ENCODE measurements at places on chromosomes 13 and 19. TPM values are rescaled to one million over a fixed set of nuclear protein-coding genes. Genes with fewer than 3 reads are reported as not detected.

The CEACAM1 gene
- 38.3 TPM for total RNA-seq

GRCh38 chr19:16871871-16872270 is 16.9 kb upstream of the F2RL3 start:
- DNase-seq = no peak
- H3K27ac ChIP-seq = no peak overlapping the region
- peaks cover 29% of the 10 kb centered on the region for H3K36me3 ChIP-seq
- H3K4me3 ChIP-seq = no peak overlapping the region
- no peaks in the 10 kb centered on the region for H3K27me3 ChIP-seq

GRCh38 chr19:54026656-54027055 is 35.2 kb downstream of the CACNG6 start:
- no peak overlapping the region for H3K27ac ChIP-seq
- H3K4me1 ChIP-seq = peaks cover 10% of the 10 kb centered on the region
- no peak for DNase-seq
- no peak overlapping the region for H3K4me3 ChIP-seq
- peaks cover 10% of the 10 kb centered on the region for H3K27me3 ChIP-seq
- no peaks in the 10 kb centered on the region for H3K36me3 ChIP-seq

The RFPL4A gene
- total RNA-seq = not detected

DNA sequence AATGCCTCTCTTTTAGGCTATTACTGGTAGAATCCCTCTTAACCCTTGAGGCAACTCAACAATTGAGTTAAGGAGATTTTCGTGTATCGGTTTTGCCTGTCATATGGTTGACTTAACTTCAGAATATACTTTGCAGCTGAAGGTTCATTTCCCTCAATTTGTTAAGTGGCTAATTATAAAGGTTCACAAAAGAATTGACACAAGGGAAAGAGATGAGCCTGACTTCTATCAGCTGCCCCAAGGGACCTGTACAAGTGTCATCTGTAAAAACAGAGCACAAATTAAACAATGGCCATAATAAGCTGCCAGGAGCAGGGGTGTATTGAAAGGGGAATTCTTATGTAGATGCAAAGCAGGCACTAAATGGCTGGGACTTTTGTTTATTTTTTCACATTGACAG is 334.8 kb upstream of the OBI1 start:
- no peak overlapping the region for H3K27ac ChIP-seq
- peaks cover 8% of the 10 kb centered on the region for H3K27me3 ChIP-seq
- H3K4me1 ChIP-seq = no peaks in the 10 kb centered on the region
- H3K4me3 ChIP-seq = no peak overlapping the region

- no peak overlapping the region for H3K4me3 ChIP-seq
- no peaks in the 10 kb centered on the region for H3K36me3 ChIP-seq
- peaks cover 10% of the 10 kb centered on the region for H3K27me3 ChIP-seq
- peaks cover 2% of the 10 kb centered on the region for H3K4me1 ChIP-seq
- no peak overlapping the region for H3K27ac ChIP-seq
- DNase-seq = no peak
Measured at GRCh38 chr13:34750078-34750931, 191.8 kb upstream of the NBEA start.

The ZNF345 gene
- total RNA-seq = 11.0 TPM

GRCh38 chr13:35225159-35225558 is 251.3 kb downstream of the MAB21L1 start:
- no peak for DNase-seq
- no peaks in the 10 kb centered on the region for H3K27me3 ChIP-seq
- no peak overlapping the region for H3K4me3 ChIP-seq
- H3K27ac ChIP-seq = no peak overlapping the region
- no peaks in the 10 kb centered on the region for H3K36me3 ChIP-seq
- no peaks in the 10 kb centered on the region for H3K4me1 ChIP-seq

DNA sequence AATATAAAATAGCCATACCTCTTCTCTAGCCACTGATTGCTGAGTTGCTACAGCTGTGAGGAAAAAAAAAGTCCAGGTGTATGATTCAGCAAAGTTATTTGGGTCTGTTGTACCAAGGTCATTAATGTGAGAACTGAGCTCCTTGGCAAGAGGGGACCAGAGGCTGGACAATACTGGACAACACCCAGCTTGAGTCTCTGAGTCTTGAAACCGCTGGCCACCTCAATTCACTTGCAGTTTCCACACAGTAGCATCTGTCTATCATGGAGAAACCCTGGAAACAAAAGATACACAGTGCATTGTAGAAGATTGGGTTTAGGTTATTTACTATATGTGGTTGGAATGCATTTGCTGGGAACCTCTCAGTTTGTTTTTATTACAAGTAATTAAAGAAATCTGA is 60.4 kb downstream of the WDFY2 start:
- peaks cover 11% of the 10 kb centered on the region for H3K36me3 ChIP-seq
- peak overlapping the region; percentile 47 for H3K27ac ChIP-seq
- DNase-seq = no peak
- H3K4me1 ChIP-seq = peaks cover 29% of the 10 kb centered on the region

- H3K27ac ChIP-seq = no peak overlapping the region
- no peaks in the 10 kb centered on the region for H3K4me1 ChIP-seq
- no peak for DNase-seq
- no peak overlapping the region for H3K4me3 ChIP-seq
- no peaks in the 10 kb centered on the region for H3K36me3 ChIP-seq
- no peaks in the 10 kb centered on the region for H3K27me3 ChIP-seq
Measured at GRCh38 chr19:28170066-28170465, 1042.9 kb downstream of the UQCRFS1 start.

The LHFPL6 gene
- total RNA-seq = not detected

DNA sequence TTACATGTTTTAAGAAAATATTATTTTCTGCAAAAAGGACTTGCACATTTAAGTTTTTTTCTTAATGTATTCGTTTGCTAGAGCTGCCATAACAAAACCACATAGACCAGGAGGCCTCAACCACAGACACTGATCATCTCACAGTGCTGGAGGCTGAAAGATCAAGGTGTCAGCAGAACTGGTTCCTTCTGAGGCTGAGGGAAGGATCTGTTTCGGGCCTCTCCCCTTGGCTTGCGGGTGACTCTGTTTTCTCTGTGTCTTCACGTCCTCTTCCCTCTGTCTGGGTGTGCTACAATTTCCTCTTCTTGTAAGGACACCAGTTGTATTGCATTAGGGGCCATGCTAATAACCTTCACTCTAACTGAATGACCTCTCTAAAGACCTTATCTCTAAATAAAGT is 364.2 kb downstream of the IRS2 start:
- H3K27ac ChIP-seq = no peak overlapping the region
- no peaks in the 10 kb centered on the region for H3K36me3 ChIP-seq
- H3K27me3 ChIP-seq = no peaks in the 10 kb centered on the region
- no peaks in the 10 kb centered on the region for H3K4me1 ChIP-seq

The FPR3 gene
- 1.8 TPM for total RNA-seq

DNA sequence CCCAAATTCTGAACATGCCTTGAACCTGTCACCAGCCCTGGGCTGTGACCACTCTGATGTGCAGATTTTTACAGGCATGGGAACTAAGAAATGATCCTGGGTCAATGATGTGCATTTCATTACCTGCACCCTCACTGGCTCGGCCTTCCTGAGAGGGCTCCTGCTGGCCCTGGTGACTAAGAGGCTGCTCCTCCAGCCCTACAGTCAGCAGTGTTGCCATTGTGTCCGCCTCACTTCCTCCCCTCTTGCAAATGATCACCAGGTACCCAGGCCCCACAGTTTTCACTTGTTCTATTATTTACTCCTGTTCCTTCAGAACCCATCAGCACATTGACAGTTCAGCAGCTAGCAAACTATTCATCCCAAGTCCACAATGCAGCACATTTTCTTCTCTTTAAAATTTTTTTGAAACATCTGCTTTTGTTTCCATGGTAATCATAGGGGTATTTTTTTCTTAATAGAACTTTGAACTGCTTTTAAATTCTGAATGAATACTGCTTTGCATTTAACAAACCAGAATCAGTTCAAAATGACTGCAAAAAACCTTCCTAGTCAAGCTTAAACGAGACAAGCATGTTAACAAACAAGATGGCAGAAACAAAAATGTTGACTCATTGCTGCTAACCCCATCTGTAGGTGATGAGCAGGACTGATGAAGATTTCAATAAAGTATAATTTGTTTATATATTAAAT is 29.3 kb downstream of the STARD13 start:
- H3K4me3 ChIP-seq = no peak overlapping the region
- no peaks in the 10 kb centered on the region for H3K36me3 ChIP-seq
- H3K27ac ChIP-seq = no peak overlapping the region
- H3K4me1 ChIP-seq = no peaks in the 10 kb centered on the region

DNA sequence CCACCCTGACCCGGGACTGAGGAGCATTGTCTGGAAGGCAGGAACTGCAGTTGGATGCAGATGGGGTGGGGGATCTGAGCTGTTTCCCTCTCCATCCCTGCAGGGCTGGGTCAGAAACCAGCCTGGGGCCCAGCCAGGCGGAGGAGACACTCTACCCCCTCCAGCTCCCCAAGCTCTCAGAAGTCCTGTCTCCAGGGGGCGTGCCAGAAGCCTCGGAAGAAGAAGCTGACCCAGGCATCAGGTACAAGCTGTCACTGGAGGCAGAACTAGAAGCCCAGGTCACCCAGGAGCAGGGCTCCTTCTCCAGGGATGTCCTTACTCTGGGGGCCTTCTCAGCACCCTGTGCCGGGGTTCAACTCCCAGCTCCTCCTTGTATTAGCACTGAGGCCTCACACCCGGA is 15.5 kb downstream of the SIX5 start:
- no peak overlapping the region for H3K27ac ChIP-seq
- no peak for DNase-seq
- H3K27me3 ChIP-seq = peaks cover 2% of the 10 kb centered on the region
- no peaks in the 10 kb centered on the region for H3K36me3 ChIP-seq
- no peak overlapping the region for H3K4me3 ChIP-seq
- H3K4me1 ChIP-seq = no peaks in the 10 kb centered on the region

DNA sequence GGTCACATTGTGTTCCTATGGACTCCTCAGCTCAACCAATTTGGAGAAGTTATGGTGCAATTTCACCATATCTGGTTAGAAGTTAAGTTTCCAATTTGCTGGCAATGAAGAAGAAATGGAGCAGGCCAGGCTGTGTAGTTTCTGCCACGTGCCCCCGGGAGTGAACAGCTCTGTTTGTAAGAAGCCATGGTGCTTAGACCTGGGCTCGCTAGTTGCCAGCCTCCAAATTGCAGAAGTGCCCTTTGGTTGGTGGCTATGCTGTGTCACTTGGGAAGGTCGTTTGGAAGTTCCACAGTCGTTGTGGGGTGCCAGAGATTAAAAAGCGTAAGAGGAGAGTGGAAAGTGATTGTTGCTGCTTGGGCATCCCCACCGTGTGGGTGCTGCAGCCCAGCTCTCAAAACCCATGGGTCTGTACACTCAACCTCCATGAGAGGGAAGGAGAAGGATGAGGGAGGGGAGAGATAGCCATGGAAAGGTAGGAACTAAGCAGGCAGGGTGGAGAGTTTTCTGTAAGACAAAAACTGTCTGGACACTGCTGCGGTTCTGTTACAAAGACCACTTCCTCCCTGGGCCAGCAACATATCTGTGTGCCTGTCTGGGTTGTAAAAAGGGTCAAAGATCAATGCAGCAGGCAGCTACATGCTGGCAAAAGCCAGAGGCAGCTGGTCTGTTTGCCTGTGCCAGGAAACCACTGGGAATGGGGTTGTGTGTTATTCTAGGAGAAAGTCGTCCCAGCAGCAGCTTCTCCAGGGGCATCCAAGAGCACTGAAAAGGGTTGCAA is 10.8 kb downstream of the ALOX5AP start:
- peaks cover 46% of the 10 kb centered on the region for H3K4me1 ChIP-seq
- H3K27me3 ChIP-seq = no peaks in the 10 kb centered on the region
- H3K36me3 ChIP-seq = peaks cover 65% of the 10 kb centered on the region

DNA sequence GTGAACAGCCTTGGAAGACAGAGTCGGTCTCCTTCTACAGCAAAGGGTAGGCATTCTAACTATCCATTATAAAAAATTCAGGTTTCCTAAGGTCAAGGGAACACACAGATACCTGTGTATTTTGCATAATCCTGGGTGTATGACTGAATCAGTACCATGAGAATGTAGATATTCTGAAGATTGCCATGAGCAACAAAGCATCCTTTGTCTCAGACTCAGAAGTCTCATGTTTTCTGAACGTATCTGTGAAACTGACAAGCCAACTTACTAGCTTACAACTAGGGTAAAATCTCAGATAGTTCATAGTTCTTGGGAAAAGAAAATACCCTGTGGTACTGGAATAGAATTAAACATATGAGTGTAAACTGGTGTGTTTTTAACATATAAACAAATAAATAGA is 6.5 kb downstream of the ZNF566 start:
- no peak for DNase-seq
- H3K4me3 ChIP-seq = no peak overlapping the region
- peaks cover 42% of the 10 kb centered on the region for H3K36me3 ChIP-seq

The C1QTNF9B gene
- total RNA-seq = not detected

The WDR87 gene
- not detected for total RNA-seq

- no peaks in the 10 kb centered on the region for H3K36me3 ChIP-seq
- H3K4me1 ChIP-seq = no peaks in the 10 kb centered on the region
- peaks cover 2% of the 10 kb centered on the region for H3K27me3 ChIP-seq
- no peak overlapping the region for H3K4me3 ChIP-seq
- H3K27ac ChIP-seq = no peak overlapping the region
Measured at GRCh38 chr13:91579320-91579719, 180.9 kb downstream of the GPC5 start.

DNA sequence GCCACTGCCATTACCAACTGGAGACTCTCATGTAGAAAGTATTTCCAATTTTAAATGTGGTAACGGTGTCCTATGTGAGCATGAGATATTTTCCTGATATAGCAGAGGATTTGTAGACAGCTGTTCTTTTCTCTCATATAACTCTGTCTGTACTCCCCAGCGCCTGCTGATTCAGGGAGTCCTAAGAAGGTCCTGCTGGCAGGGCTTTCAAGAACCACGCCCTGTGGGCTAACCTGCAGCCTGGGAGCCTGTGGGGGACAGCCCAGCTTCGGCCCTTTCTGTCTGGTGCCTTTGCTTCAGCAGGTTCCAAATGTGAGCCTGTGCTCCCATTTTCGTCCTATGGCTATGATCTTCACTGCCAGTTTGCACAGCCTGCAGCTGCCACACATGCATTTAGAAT is 316.8 kb downstream of the ATP8A2 start:
- H3K4me3 ChIP-seq = no peak overlapping the region
- no peaks in the 10 kb centered on the region for H3K36me3 ChIP-seq
- no peak for DNase-seq
- no peaks in the 10 kb centered on the region for H3K4me1 ChIP-seq

The MYO16 gene
- 0.53 TPM for total RNA-seq

- H3K27me3 ChIP-seq = peaks cover 3% of the 10 kb centered on the region
- no peak for DNase-seq
- H3K36me3 ChIP-seq = no peaks in the 10 kb centered on the region
- H3K4me1 ChIP-seq = no peaks in the 10 kb centered on the region
Measured at GRCh38 chr13:101305981-101306411, 110.3 kb downstream of the NALCN start.

- no peaks in the 10 kb centered on the region for H3K4me1 ChIP-seq
- no peaks in the 10 kb centered on the region for H3K36me3 ChIP-seq
- no peak overlapping the region for H3K27ac ChIP-seq
- no peak for DNase-seq
- no peak overlapping the region for H3K4me3 ChIP-seq
Measured at GRCh38 chr13:112454648-112455334, 78.6 kb downstream of the SPACA7 start.

DNA sequence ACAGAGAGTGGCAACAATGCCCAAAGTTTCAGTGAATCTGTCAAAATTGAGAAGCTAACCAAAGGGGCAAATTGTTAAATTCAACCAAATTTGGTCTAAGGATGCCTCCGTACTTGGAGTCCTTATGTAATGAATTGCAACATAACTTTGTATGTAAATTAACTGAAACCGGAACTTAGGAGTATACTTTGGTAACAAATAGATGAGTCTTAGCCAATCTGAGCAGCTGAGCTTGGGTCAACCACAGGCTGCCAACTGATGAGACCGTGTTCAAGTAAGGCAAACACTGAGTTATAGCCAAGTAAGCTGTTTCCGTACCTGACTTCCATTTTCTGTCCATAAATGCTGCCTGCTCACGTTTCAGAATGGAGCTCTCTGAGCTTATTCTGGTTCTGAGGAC is 5.3 kb downstream of the VWA8 start:
- no peak for DNase-seq
- H3K27ac ChIP-seq = no peak overlapping the region
- peaks cover 13% of the 10 kb centered on the region for H3K36me3 ChIP-seq
- no peaks in the 10 kb centered on the region for H3K27me3 ChIP-seq

The NPHS1 gene
- not detected for total RNA-seq
